GM03348 (cell line): ENCODE measurements at places on chromosomes 1 and 21.
A peak's percentile ranks its signal among the peaks of the same experiment; 100 is the strongest.

DNA sequence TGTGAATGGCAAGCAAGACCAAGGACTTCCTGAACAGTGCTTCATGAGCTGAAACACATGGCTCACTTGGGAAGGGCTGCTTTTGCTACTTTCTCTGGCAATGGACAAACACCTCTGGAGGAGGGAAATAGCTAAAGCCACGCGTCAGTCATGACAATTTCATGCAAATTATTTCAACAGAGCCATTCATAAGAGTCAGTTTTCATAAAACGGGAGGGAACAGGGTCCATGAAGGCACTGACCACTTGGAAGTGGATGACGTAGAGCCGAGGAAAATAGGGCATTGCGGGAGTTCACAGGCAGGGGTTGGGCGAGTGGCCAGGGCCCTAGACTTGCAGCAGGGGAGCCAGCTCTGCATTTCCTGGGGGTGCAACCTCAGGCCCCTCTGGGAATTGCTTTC is 43.9 kb downstream of the SDC3 start:
- no peak for DNase-seq

DNA sequence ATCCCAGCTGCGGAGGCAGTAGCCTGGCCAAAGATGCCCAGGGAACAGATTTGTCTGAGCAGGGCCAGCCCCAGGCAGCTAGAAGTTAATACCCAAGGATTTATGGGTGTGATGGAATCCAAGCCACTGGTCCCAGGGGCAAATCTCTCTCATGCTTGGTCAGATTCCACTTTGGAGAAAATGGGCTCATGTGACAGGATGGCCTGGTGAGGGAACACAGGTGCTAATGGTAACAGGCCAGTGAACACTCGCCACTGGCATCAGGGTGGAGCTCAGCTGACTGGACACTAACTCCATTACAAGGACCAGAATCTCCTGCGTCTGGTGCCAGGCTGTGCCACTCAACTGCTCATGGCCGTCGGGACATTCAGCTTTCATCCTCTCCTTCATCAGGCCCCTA is 12.0 kb downstream of the MDM4 start:
- no peak for DNase-seq

- no peak for DNase-seq
Measured at GRCh38 chr1:110176299-110176956, 26.1 kb downstream of the SLC6A17 start.

GRCh38 chr1:68975212-68975933 is 478.5 kb upstream of the DEPDC1 start:
- DNase-seq, result no peak

GRCh38 chr1:172467446-172467845 is 23.6 kb upstream of the PIGC start:
- no peak for DNase-seq

DNA sequence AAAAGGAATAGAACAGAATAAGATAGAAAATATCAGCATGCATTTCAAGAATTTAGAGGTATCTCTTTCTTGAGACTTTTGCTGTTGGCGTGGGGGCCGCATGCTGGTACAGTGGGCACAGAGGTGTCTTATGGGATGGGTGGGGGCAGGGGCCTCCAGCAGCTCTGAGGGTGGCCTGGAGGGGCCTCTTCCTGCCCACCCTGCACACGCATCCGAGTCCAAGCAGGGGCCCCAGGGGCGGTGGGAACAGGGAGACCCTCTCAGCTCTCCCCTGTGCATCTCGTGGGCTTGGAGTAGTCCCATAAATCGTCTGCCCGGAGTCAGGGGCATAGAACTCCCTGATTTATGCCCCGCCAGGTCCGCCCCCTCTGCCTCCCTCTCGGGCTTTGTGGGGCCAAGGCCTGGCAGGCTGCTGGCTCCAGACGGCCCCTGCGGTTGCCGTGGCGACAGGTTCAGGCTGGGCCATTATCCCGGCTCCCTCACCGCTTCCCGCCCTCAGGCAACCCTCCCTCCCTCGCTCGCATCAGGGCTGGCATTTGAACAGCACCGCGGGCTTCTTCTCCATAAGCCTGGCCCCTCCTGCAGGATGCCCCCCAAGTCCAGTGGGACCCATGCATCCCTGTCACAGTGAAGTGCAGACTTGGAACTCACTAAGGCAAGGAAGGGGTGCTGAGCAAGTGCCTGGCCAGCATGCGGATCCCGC is 133.2 kb upstream of the ZBTB40 start:
- DNase-seq, result no peak

- DNase-seq, result no peak
Measured at GRCh38 chr1:217088011-217088410, 364.8 kb upstream of the ESRRG start.

DNA sequence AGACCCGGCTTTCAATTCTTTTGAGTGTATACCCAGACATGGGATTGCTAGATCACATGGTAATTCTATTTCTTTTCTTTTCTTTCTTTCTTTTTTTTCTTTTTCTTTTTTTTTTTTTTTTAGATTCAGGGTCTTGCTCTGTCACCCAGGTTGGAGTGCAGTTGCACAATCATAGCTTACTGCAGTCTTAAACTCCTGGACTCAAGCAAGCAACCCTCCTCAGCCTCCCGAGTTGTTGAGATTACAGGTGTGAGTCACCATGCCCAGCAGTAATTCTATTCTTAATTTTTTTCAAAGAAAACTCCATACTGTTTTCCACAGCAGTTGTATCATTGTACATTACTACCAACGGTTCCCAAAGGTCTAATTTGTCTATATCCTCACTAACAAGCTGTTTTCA is 13.5 kb upstream of the RNF186 start:
- no peak for DNase-seq

- DNase-seq, result peak; percentile 63
Measured at GRCh38 chr1:89974696-89975470, 20.0 kb upstream of the ZNF326 start.

- peak; percentile 84 for DNase-seq
Measured at GRCh38 chr1:206503591-206504362, 3.6 kb upstream of the RASSF5 start.

DNA sequence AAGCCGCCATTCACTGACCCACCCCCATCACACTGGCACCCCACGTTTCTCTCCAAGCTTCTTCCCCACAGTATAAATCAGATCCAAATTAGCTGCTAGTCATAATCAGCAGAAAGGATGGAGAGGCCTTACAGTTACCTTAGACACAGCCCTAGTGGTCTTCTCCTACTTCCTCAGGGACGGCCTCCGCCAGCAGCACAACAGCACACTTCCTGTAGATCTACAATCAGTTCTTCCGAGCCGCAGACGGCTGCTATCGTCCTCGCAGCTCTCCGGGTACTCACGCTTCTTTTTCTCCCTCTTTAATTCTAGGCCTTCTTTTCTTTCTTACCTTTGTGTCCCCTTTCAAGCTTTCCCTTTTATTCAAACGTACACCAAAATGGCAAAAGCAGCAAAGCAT is 313.5 kb downstream of the SMYD3 start:
- DNase-seq, result no peak

- no peak for DNase-seq
Measured at GRCh38 chr1:67646145-67647035, 38.6 kb upstream of the GADD45A start.

DNA sequence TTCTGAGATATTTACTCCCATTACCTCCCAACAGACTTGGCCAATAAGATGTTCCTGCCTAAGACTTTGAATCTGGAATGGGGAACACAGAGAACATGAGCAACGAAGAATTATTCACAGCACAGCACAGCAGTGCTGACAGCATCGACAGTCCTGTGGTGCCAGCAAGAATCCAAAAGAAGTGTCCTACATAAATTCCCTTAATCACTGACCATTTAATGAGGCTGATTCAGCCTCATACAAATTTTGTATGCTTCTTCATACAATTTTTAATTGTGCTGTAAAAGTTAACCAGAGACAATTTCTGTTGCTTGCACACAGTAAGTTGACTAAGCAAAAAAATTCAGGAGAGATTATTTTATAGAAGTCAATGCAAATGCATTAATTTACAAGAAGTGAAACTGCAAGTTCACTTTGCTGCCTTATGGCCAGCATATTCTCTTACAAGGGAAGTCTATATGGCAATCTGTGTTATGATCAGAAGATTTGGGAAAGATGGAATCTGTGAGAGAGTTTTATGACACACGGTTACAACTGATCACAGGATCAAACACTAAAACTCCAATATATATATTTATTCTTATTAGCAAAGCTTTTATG is 855.9 kb downstream of the LTN1 start:
- DNase-seq, result no peak

GRCh38 chr1:88149686-88150085 is 534.4 kb upstream of the PKN2 start:
- no peak for DNase-seq

DNA sequence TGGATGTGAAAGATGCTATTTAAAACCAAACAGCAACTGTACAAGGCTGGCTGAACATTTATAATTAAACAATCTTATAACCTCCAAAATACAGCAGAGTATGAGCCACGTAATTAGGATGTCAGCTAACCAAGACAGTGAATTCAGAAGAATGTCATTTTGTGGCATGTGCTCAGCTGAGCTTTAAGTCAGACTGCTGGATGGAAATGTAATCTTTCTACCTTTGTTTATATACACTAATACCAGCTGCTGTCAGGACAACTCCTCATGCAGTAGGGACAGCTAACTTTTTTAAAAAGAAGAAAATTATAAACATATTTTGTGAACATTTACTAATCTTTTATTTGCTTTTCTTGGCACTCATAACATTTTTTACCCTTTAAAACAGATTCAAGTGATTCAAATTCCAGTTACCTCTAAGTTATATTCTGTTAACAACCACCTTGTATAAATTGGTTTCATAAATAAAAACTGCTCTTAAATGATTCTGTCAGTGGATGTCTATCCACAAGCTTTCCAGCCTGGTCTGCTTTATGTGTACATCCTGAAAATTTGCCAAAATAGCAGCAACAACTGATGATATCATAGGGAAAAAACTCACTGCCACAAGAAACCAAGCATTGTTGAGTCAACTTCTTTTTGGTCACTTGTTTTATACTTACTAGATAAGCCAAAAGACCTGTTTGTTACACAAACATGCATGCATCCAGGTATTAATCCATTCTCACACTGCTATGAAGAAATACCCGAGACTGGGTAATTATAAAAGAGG is 36.1 kb downstream of the DPH5 start:
- peak; percentile 66 for DNase-seq

- no peak for DNase-seq
Measured at GRCh38 chr21:46285206-46285661, at the start of gene MCM3AP. Gene MCM3AP, minus strand, starts transcription at chr21:46285611. Its CDS starts 325 bp downstream, at chr21:46285286.

DNA sequence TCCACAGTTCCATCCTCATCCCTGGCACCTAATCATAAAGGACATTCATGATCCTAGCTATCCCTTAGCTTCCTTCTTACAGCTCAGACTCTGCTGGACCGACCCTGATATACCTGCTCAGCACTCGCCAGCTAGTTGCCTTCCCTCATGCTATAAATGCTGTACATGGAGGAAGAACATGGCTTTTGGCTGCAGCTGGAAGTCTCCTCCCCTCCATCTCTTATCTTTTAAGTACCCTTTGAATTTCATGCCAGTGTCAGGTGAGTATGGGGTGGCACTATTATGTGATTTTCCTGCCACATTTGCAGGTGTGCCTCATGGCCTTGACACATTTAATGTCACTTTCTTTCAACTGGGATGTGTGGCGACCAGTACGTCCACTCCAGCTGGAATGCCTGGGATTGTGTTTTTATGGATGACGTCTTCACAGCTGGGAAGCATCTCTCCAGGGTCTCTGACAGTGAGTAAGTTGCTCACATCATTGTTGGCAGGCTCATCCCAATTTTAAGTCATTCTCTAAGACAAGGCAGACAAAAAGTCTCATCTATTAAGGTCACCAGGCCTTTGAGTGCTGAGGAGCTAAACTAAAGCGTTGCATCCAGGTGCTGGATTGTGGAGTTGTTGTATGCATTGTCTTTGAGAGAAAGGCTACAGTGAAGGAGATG is 43.4 kb downstream of the RUNX1 start:
- no peak for DNase-seq

GRCh38 chr1:174491606-174492005 is 43.8 kb downstream of the GPR52 start:
- DNase-seq, result no peak

DNA sequence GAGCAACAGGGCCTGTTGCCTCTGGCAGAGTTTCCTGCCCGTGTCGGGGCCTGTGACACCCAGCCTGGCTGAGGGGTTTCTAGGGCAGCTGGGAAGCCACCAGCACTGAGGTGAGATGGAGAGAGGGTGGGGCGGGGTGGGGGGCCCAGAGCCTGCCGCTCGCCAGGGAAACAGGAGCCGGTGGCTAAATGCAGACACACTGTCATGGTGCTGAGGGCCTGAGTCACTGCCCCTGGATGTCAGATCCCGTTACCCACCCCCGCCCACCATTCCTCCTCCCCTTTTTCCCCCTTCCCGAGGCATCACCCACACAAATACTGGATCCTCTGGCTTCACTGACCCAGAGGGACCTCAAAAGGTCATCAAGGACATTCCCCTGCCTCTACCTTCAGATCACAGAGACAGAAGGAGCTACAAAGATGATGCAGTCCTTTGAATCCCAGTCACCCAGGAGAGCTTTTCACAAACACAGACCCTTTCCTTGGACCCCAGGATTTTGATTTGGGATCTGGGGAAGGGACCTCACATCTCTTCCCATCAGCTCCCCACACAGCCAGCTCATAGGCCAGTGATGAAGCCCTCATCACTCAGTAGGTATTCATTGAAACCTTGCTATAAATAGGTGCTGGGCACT is 1.9 kb upstream of the HSPB7 start:
- peak; percentile 59 for DNase-seq

- no peak for DNase-seq
Measured at GRCh38 chr1:233372218-233373120, 44.9 kb downstream of the MAP3K21 start.

DNA sequence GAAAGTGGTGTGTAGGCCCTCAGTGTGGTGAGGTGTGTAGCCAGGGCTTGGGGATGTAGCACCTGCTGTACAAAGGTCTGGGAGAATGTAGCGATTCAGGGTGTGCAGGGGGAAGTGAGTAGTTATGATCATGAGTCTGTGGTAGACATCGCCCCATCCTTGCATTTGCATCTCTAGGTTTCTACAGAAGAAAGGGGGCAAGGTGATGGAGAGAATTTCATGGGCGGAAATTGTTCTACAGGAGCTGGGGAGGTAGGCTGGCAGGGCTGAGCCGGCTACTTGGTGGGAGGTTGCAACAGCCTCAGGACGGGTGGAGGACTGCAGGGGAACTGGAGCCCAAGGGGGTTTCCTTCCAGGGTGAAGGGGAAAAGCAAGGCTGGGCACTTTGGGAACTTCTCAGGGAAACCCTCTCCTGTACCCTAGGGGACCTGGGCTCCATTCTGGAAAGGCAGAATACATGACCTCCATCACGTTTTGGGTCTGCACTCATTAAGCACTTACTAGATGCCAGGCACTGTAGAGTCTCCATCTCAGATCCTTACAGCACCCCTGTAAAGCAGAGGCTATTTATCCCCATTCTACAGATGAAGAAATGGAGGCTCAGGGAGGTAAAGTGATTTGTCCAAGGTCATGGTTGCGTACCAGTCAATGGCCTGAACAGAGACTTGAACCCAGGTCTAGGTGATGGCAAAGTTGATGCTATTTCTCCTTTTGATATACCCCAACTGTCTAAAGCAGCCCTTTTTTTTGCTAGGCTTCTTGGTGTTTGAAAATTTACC is 14.5 kb upstream of the TNFRSF1B start:
- no peak for DNase-seq

GRCh38 chr1:13664451-13664850 is 35.5 kb upstream of the PRDM2 start:
- no peak for DNase-seq
